GM04503 (cell line): ENCODE measurements at places on chromosomes 5 and 9.

DNA sequence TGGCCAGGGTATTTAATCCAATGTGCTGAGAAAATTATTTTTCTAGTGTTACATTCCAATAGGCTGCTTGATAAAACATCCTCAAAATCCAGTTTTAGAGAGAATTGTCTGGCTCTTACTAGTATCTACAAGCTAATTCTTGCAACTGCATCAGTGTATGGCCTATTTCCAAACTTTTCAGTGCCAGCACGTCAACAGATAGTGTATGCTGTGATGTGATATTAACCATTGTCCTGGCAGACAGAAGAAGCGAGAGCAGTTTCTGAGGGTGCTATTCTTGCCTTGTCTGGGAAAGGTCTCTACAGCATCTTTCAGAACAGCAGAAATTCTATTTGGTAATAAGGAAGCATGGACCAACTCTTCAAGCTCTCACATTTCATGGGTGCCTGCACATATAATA lies 174.2 kb upstream of the CDH12 start:
- no peak for DNase-seq

DNA sequence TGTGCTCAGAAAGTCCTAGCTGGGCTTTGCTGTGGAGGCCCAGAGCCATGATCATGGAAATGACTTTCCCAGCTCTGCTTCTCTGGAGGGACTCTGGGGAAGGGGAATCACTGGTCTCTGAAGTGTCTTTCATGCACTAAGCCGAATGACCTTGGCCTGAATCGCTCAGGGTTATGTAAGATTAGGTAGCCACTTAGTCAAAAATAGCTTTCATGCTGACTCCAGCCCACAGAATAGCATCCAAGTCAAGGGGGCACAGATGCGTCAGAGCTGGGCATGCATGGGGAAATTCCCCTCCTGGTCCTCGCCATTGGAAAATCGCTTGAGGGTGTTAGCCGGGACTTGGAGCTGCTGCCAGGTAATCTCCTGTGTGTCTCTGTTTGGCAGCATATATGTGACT lies 36.1 kb upstream of the PPARGC1B start:
- DNase-seq: no peak

- DNase-seq: no peak
Measured at GRCh38 chr5:119330367-119331183, 25.2 kb upstream of the TNFAIP8 start.

DNA sequence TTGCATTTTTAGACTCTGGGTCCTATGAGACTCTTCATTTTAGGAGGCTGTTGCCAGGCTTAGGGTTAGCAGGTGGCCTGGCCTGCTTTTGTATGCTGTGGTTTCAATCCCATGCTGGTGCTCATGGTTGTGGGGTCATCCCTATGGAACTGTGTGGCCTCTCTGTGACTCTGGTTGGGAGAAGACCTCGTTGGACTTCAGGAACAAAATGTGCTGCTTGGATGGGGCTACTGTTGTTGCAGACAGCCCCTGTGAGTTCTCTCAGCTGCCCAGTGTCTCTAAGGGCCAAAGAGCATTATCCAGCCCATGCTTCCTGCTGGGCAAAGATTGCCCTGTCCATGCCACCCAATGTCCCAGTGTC lies 169.5 kb upstream of the S1PR3 start:
- no peak for DNase-seq

- DNase-seq: no peak
Measured at GRCh38 chr5:112628214-112628980, 109.3 kb upstream of the APC start.
